ENCODE measurements at places on chromosomes 2 and 18. TPM values are rescaled to one million over a fixed set of nuclear protein-coding genes. Genes with fewer than 3 reads are reported as not detected.

GRCh38 chr2:216862628-216863398 is 2.9 kb upstream of the TNP1 start:
- DNase-seq, result no peak
- H3K27ac ChIP-seq, result no peak overlapping the region
- no peaks in the 10 kb centered on the region for H3K4me1 ChIP-seq
- peaks cover 16% of the 10 kb centered on the region for H3K27me3 ChIP-seq

DNA sequence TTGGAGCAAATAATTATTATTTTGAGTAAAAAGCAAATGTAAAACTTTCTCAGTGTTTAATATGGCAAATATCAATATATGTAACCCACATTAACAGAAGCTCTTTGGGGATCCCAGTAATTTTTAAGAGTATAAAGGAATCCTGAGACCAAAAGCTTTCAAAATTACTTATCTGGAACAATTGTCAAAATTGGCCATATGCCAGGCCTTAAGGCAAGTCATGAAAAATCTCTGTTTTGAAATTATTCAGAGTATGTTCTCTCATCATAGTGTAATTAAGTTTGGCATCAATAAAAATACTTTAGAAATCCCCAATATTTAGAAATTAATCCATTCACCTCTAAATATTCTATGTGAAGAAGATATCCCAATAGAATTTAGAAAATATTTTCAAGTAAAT is 225.3 kb upstream of the ARL4C start:
- H3K4me1 ChIP-seq, result peaks cover 31% of the 10 kb centered on the region
- H3K36me3 ChIP-seq, result no peaks in the 10 kb centered on the region
- DNase-seq, result no peak
- no peak overlapping the region for H3K27ac ChIP-seq
- no peak overlapping the region for H3K4me3 ChIP-seq

- no peak for DNase-seq
- H3K4me3 ChIP-seq, result no peak overlapping the region
- H3K4me1 ChIP-seq, result peaks cover 3% of the 10 kb centered on the region
- H3K27ac ChIP-seq, result no peak overlapping the region
- H3K36me3 ChIP-seq, result no peaks in the 10 kb centered on the region
- peaks cover 10% of the 10 kb centered on the region for H3K27me3 ChIP-seq
Measured at GRCh38 chr18:78514910-78515670, 464.5 kb upstream of the SALL3 start.

DNA sequence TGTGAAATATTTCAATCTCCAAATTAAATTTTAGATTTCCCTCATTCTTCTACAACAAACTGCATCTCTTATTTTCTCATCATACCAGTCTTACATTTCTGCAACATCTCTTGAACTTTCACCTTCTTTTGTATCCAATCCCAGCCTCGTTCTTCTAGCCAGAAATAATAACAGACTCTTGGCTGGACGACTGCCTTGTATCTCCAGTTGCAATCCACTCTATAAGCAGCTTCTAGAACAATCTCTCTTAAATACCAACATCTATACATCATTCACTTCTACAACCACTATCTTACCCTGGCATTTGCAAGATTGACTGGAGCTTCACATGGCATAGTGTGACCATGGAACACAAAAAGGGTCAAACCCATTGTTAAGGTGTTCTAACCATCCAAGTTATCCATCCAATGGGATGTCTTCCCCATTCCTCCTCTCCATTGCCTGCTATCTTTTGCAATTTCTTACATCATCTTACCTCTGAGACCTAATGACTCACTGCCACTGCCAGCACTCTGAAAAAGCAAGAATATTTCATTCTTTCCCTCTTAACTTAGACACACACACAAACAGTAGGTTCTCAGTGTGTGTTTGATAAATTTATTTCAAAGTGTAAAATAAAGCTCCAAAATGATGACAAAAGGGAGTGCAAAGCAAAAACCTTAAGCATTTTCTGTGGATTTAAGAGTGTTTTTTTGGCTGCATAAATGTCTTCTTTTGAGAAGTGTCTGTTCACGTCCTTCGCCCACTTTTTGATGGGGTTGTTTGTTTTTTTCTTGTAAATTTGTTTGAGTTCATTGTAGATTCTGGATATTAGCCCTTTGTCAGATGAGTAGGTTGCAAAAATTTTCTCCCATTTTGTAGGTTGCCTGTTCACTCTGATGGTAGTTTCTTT is 145.6 kb downstream of the METTL4 start:
- H3K27ac ChIP-seq, result no peak overlapping the region
- no peak overlapping the region for H3K4me3 ChIP-seq
- DNase-seq, result no peak
- H3K27me3 ChIP-seq, result no peaks in the 10 kb centered on the region
- peaks cover 2% of the 10 kb centered on the region for H3K36me3 ChIP-seq

DNA sequence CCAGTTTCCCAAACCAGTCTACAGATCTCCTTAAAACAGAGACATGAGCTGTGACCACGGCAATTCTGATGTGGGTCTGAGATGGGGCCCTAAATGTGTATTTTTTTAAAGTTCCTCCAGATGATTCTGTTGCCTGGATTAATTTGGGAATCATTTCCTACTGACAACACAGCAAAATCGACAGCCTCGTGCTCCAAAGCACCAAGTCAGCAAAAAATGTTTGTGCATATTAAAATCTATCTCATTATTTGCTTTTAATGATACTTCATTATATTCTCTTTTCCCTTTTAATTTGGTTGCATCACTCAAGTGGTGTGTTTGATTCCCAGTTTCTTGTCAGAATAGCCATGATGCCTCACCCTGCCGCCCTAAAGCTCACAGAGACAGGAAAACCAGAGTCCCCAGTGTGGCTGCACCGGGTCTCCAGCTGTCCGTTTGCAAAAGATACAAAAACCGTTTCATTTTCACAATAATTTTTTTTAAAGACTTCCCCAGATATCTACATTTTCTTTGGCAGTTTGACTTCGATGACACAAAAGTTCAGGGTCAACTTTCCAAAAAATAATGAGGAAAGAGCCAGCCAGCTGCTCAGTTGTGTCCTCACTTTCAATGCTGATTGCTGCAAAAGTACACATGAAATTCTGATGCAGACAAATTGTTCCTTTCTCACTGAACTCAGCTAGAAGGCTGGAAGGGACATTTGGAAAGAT is 443.2 kb upstream of the ID2 start:
- H3K27me3 ChIP-seq, result peaks cover 2% of the 10 kb centered on the region
- DNase-seq, result no peak
- no peak overlapping the region for H3K27ac ChIP-seq
- H3K36me3 ChIP-seq, result no peaks in the 10 kb centered on the region

- H3K27ac ChIP-seq, result no peak overlapping the region
- no peak for DNase-seq
- no peak overlapping the region for H3K4me3 ChIP-seq
- H3K36me3 ChIP-seq, result peaks cover 13% of the 10 kb centered on the region
- H3K4me1 ChIP-seq, result no peaks in the 10 kb centered on the region
Measured at GRCh38 chr2:101047075-101047766, 45.1 kb downstream of the RPL31 start.

GRCh38 chr2:232435375-232435648 is 20.6 kb upstream of the ALPI start:
- H3K4me1 ChIP-seq, result peaks cover 2% of the 10 kb centered on the region
- H3K27me3 ChIP-seq, result peaks cover 3% of the 10 kb centered on the region
- no peak overlapping the region for H3K4me3 ChIP-seq
- DNase-seq, result no peak
- H3K27ac ChIP-seq, result no peak overlapping the region
- no peaks in the 10 kb centered on the region for H3K36me3 ChIP-seq

DNA sequence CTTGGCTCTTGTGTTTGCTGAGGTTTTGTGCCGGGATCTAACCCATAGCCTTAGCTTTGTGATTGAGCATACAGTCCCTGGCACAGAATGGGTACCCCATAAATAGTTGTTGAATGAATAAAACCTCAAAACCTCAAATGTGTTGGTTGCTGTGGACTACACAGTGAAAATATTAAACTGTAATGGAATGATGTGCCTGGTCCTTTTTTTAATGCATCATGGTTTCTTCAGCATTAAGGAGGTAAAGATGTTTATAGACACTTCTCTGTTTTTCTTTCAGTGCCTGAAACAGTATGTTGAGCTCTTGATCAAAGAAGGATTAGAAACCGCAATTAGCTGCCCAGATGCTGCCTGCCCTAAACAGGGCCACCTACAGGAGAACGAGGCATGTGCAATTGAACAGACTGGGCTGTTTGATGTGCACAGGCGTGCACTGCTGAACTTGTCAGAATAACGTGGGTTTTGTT is 97.0 kb downstream of the RNF144A start:
- H3K27ac ChIP-seq, result peak overlapping the region; percentile 93
- H3K4me1 ChIP-seq, result peaks cover 94% of the 10 kb centered on the region
- peaks cover 4% of the 10 kb centered on the region for H3K36me3 ChIP-seq
- H3K4me3 ChIP-seq, result no peak overlapping the region

GRCh38 chr2:28390746-28391563 is 1.7 kb upstream of the FOSL2 start:
- peaks cover 27% of the 10 kb centered on the region for H3K4me1 ChIP-seq
- H3K27me3 ChIP-seq, result peaks cover 1% of the 10 kb centered on the region
- peak; percentile 72 for DNase-seq
- peak overlapping the region; percentile 78 for H3K4me3 ChIP-seq

- H3K27me3 ChIP-seq, result peaks cover 8% of the 10 kb centered on the region
- no peak for DNase-seq
- no peaks in the 10 kb centered on the region for H3K36me3 ChIP-seq
- H3K4me3 ChIP-seq, result no peak overlapping the region
Measured at GRCh38 chr2:28532399-28532798, 36.5 kb downstream of the PLB1 start.

DNA sequence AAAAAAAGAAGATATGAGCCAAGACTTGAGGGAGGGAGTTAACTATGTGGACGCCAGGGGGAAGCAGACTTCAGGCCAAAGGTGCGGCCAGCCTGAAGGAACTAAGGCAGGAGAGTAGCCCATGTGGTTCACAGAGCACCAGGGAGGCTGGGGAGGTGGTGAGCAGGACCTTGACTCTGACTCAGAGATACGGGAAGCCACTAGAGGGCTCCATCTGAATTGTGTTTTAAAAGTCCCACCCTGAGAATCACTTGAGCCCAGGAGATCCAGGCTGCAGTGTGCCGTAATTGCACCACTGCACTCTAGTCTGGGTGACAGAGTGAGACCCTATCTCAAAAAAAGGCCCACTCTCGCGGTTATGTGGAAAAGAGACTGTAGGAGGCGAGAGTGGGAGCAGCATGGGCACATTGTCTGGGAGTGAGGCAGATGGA is 12.3 kb downstream of the CEP192 start:
- no peaks in the 10 kb centered on the region for H3K27me3 ChIP-seq
- DNase-seq, result no peak
- peaks cover 3% of the 10 kb centered on the region for H3K36me3 ChIP-seq
- H3K4me3 ChIP-seq, result no peak overlapping the region

DNA sequence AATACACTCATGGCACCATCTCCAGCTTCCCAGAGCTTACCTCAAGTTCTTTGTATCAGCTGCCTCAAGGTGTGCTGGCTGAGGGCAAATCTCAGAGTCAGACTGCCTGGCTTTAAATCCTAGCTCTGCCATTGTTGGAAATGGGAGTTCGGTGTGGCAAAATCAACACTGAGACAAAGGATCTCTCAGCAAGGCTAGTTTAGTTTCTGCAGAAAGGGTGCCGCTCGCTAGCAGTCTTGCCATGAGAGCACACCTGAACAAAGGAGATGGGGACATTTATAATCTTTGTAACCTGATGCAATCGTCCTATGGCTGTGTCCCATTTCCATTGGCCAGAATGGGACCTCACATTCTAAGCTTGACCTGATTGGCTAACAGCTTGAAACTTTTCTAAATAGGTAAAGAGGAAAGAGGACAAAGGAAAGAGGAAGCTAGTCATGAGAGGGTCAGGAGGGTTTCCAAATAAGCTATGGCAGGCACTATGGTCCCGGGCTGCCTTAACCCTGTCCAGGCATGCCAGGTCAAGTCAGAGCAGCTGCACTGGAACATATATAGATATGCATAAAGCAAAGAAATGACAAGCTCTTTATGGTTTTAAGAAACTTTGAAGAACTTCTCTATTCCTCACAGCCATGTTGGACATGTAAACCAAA is 4.3 kb upstream of the UBE2F start:
- DNase-seq, result no peak
- no peaks in the 10 kb centered on the region for H3K36me3 ChIP-seq
- H3K4me1 ChIP-seq, result peaks cover 3% of the 10 kb centered on the region

GRCh38 chr2:172972005-172972619 is 103.5 kb upstream of the MAP3K20 start:
- no peaks in the 10 kb centered on the region for H3K27me3 ChIP-seq
- DNase-seq, result no peak
- no peak overlapping the region for H3K27ac ChIP-seq
- H3K4me1 ChIP-seq, result peaks cover 35% of the 10 kb centered on the region
- no peak overlapping the region for H3K4me3 ChIP-seq
- peaks cover 18% of the 10 kb centered on the region for H3K36me3 ChIP-seq

DNA sequence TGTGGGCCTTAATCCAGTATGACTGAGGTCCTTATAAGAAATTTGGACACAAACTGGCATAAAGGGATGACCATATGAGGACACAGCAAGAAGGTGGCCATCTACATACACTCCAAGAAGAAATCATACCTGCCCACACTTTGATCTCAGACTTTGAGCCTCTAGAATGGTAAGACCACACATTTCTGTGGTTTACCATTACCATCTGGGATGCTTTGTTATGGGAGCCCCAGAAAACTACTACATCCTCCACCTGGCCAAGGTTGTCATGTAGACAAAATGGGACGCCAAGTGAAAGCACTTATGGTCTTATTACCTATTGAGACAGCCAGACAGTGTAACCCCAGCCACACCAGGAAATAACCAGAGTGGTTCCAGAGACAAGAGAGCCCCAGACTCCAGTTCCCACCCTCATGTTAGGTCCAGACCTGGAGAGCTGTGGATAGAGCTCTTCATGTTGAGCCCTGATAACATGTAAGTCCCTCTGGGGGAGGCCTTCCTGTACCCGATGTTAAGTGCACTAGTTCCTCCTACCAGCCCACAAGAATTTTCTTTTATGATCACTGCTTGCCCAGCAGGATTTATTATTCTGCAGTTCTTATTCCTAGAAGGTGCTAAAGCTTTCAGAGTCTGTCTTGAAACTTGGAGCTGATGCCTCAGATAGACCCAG is 4.6 kb upstream of the ADD2 start:
- H3K27me3 ChIP-seq, result peaks cover 87% of the 10 kb centered on the region
- H3K4me1 ChIP-seq, result peaks cover 4% of the 10 kb centered on the region
- no peak for DNase-seq
- no peak overlapping the region for H3K4me3 ChIP-seq
- H3K27ac ChIP-seq, result no peak overlapping the region

DNA sequence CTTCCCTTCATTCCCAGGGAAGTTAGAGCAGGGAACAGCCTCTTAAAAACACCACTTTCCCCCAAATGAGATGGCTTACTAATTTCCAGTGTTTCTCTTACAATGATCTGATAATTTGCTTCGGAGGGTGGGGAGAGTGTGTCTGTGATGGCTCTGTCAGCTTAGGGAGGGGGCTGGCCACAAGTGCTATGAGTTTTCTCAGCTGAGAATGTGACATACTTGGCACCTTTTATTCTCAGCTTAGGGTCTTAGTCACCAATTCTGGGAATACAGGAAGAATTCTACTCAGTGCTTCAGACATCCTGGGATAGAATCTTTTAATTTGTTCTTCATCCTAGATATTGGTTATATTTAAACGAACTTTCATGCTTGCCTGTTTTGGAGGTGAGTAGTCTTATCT is 64.4 kb downstream of the AOX1 start:
- DNase-seq, result no peak
- H3K36me3 ChIP-seq, result peaks cover 1% of the 10 kb centered on the region
- H3K4me3 ChIP-seq, result no peak overlapping the region
- H3K27ac ChIP-seq, result no peak overlapping the region
- H3K27me3 ChIP-seq, result peaks cover 6% of the 10 kb centered on the region

TDRD15 gene
- total RNA-seq, result not detected

ATP8B1 gene
- 18.5 TPM for total RNA-seq

CCDC85A gene
- 1.9 TPM for total RNA-seq

MZT2A gene
- total RNA-seq, result 106 TPM

INHA gene
- total RNA-seq, result 3.6 TPM

VSNL1 gene
- total RNA-seq, result 0.61 TPM

RGPD4 gene
- total RNA-seq, result 0.23 TPM
